ENCODE measurements at places on chromosomes 4 and X. TPM values are rescaled to one million over a fixed set of nuclear protein-coding genes. Genes with fewer than 3 reads are reported as not detected.

The ARX gene
- total RNA-seq, result not detected

The POLA1 gene
- 15.1 TPM for total RNA-seq

The HMGB3 gene
- 23.3 TPM for total RNA-seq

The TMEM154 gene
- 0.18 TPM for total RNA-seq

- peak; percentile 99 for DNase-seq
These were observed 13.4 kb upstream of the STK32B start for GRCh38 chr4:5037553-5038551.

DNA sequence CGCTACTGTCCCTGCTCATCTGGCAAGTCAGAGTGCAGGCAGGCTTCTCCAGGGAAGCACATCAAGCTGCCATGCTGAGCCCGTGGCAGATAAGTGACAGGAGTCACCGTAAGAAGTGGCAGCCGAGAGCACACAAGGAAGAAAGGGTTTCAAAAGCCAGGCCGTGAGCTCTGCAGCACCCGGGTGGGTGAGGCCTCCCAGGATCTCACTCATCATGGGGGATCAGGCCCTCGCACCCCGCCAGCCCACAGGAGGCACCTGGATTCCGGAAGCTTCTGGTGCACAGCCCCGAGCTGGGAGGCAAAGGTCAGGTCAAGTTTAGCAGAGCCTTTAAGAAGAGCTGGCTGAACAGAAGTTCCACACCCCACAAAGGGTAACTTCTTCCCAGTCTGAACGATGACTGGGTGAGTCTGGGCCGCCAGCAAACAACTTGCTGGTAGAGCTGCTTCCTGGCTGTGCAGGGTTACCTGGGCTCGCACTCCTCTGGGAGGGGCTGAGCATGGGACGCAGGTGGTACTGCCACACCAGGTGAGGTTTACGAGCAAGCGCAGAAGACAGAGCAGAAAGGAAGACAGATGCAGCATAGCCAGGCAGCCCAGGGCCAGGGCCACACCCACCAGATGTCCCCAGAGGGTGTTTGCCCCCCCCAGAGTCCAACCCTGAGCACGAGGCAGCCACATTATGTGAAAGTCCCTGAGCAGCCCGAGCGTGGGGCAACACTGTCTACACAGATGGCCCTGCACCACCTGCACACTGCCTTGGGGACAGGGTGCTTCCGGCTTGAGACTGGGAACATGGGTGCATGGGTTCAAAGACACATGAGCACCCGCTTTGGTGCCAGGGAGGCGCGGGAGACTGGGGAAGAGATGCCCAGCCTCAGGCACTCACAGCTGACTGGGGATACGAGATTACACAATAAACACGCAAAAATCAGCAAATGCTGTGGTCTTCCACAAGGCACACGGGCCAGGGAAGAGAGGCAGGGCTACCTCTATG, 7.7 kb downstream of the CCNQ start:
- no peak for DNase-seq

DNA sequence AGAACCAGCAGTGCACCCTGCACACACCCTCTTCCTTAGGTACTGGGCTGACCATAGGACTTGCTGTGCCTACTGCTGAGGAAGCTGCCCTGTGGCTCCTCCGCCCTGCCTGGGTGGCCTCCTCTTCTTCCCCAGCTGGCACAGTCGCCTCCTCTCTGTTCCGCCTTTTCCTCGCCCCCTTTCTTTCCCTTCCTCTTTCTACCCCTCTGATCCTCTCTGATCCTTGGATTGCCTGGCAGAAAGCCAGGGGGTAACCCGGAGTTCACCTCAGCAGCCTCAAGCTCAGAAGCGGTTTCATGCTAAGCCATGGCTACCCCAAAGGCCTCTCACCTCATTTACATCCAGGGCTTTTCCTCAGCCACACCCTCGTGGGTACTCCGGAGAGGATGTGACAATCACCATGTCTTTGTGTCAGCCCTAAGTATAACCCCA, 136.2 kb downstream of the SMIM20 start:
- no peak for DNase-seq

GRCh38 chrX:124307253-124307907, 25.1 kb upstream of the TEX13D start:
- DNase-seq, result no peak

DNA sequence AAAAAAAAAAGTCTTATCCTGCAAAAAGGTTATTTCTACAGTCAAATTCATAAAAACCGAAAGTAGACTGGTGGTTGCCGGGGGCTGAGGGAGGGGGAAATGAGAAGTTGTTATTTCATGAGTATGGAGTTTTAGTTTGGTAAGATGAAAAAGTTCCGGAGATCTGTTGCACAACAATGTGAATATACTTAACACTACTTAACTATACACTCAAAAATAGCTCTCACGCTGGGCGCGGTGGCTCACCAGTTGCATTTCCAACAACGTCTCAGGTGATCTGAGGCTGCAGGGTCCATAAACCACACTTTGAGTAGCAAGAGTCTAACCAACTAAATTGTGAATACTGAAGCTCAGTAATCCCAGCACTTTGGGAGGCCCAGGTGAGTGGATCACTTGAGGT, 52.4 kb downstream of the ANOS1 start:
- no peak for DNase-seq

- no peak for DNase-seq
These were observed 49.5 kb downstream of the COQ2 start for GRCh38 chr4:83234902-83235644.

GRCh38 chr4:57424232-57424897, 314.2 kb upstream of the IGFBP7 start:
- DNase-seq, result peak; percentile 14
